ENCODE measurements at places on chromosomes 2 and 18.

DNA sequence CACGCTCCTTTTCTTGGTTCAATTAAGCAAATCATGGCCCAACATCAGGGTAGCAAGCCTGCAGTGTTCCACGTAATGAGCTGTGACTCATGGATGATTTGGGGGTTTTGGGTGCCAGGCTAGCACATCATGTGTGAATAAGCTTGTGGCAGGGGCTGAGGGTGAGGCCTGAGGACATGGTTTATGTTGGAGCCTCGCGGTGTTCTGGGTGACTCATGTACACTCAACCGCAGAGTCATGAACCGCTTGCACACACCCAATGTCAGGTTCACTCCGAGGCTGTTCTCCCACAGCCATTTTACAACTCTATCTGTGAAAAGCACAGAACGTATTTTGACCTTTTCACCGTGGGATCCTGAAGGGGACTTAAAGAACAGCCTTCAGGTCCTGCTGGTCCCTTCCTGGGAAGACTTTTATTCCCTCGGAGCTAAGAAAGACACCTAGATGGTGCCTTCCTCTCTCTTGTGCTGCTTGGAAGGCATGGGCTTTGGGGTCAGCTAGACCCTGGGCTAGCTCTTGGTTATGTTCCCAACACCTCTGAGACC is 139.9 kb upstream of the ZEB2 start:
- DNase-seq = peak; percentile 1

DNA sequence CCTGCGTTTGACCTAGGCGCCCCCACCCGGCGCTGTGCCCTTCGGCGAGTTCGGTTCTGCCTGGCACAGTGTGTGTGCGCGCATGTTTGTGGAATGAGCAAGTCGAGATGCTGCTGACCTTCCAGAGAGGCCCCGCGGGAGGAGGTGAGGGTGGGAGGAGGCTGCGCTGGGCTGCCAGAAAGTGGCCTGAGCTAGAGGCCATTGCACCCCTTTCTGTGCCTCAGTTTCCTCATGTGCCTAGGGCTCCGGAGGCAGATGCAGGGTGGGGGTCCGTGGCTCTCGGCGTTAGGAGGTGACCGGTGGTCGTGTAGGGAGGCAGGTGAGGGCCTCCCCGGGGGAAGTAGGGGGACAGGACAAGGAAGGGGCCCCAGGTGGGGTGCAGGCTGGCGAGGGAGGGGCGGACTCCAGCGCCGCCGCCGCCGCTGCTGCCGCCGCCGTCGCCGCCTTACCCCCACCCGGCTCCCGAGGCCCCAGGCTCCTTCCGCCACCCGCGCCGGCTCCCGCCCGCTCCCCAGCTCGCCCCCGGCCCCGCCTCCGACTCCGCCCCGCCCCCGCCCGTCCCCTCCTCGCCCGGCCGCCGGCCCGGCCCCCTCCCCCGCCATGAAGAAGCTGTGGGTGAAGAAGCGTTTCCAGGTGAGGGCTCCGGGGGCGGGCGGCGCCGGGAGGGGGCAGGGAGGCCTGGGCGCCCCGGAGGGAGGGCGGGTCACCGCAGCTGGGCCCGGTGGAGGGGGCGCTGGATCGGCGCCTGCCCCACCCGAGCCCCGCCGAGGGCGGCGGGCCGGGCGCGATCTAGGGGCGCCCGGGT is 7.0 kb downstream of the SPEG start:
- DNase-seq = peak; percentile 50

- DNase-seq = no peak
Measured at GRCh38 chr2:235661167-235661937, 167.5 kb downstream of the AGAP1 start.

DNA sequence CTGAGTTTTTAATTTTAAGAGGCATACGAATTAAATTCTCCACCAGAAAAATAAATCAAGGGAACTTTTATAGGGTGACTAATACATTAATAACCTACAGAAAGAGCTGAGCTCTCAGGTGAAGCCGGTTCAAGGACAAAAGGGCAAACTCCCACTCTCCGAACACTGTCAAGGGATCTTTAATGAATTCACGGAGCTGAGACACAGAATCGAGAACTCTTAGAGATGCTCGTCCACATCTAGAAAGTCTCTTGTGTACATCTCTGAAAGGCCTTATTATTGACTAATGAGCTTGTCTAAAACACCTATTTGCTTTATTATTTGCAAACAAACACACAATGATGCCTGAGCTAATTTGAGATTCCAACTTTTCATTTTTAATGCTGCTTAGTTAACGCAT is 33.3 kb upstream of the PIK3C3 start:
- no peak for DNase-seq
